AML-193 (cell line): ENCODE measurements at places on chromosomes 7 and 10.

- DNase-seq: peak; percentile 97
These were observed 9.6 kb downstream of the KAZALD1 start for GRCh38 chr10:101071267-101071884.

DNA sequence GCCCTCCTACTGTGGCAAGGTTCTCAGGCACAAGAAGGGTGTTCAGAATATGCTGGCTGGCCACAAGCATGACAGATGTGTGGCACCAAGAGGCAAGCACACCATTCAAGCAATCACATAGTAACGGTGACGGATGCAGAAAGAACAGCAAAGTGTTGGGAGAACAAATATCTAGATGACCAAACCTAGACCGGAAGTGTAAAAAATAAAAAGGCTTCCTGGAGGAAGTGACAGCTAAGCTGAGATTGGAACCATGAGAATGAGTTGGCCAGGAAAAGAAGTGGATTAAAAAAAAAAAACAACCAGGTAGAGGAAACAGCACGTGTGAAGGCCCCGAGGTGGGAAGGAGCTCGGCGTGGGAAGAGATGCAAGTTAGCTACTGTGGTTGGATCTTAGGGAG, 22.0 kb downstream of the GHRHR start:
- DNase-seq: no peak

DNA sequence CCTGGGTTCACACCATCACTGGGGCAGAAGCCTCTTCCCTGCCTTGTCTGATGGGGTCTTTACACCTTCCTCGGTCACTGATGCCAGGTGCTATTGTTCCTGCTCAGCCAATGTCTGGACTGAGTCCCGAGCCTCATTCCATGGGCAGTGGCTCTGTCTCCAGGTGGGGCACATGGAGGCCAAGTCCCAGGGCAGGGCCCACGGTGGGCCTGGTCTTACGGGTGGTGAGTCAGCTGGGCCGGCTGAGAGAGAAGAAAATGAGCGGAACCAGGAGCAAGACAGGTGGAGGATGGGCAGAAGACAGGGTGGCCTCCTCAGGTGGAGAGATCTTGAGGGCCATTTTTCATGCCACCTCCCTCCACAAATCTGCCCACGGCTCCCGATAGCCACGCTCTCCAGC, 131.7 kb upstream of the FAM20C start:
- no peak for DNase-seq

DNA sequence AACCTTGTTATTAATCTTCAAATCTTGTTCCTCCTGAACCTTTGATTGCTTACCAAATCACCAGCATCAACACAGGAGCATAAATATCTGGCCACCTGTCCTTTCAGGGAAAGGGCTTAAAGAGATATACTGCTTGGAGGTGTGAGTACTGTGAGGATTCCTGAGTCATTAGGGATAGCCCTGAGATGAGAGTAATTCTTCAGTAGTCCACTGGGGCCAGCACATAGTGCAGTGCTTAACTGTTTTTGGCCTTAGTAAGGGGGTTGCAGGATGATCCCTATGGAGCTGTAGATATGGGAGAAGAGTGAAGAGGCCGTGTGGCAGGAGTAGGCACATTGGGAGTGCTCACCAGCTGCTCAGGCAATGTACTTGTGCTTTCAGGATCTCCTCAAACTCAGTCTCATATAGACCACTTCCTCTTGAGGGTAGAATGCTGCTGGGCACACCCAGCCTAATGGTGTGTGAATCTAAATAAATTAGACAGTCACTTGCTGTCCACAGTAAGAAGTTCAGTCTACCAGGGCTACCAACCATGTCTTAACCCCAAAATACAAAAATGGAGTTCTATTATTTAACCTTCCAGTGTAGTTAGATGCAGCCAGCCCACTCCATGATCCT, 26.5 kb upstream of the GPR141 start:
- DNase-seq: no peak

DNA sequence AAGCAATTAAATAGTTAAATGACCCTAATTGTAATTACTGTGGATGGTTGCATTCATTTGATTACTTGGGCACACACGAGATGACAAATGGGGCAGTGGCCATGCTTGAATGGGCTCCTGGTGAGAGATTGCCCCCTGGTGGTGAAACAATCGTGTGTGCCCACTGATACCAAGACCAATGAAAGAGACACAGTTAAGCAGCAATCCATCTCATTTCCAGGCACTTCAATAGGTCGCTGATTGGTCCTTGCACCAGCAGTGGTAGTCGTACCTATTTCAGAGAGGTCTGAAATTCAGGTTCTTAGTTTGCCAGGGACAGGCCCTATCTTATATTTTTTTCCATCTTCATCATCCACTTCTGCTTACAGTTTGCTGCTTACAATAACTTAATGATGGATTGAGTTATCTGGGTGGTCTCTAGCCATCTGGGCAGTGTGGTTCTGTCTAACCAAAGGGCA, 8.3 kb downstream of the PCBD1 start:
- peak; percentile 58 for DNase-seq

- DNase-seq: no peak
These were observed 707 bp upstream of the GHITM start for GRCh38 chr10:84138478-84139125.

DNA sequence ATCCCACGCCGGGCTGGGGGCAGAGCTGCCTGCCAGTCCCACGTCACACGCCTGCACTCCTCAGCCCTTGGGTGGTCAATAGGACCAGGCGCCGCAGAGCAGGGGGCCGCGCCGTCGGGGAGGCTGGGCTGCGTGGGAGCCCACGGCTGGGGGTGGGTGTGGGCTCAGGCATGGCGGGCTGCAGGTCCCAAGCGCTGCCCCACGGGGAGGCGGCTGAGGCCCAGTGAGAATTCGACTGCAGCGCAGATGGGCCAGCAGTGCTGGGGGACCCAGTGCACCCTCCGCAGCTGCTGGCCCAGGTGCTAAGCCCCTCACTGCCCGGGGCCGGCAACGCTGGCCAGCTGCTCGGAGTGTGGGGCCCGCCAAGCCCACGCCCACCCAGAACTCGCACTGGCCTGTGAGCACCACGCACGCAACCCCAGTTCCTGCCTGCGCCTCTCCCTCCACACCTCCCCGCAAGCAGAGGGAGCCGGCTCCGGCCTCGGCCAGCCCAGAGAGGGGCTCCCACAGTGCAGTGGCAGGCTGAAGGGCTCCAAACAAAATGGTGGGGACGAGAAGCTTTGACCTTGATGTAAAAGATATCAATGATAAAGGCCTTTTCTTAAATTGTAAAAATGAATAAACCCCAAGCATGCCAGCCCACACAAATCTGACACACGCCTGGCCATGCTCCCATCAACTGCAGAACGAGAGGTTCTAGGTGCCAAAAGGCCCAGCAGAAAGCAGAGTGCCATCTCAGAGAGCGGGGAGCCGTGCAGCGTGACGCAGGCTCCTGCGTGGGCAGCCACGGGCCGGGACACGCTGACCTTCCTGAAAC, 255.5 kb downstream of the MAD1L1 start:
- DNase-seq: no peak

DNA sequence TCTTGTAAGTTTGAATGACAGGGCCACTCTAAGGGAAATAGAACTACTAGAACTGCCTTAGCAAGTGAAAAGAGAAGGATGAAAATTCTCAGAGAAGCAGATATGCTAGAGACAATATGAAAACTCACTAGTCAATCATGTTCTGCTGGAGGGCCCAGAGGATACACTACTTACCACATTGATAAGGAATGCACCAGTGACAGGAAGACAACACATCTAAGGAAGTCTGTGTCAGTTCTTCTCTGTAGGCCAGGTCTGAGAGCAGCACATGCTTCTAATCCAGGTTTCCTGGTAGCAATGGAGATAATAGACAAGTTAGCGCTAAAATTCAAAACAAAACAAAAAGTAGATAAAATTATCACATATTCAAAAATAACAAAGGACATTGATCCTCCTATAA, 235.2 kb upstream of the AKR1E2 start:
- no peak for DNase-seq

- no peak for DNase-seq
These were observed 1.5 kb downstream of the SUN1 start for GRCh38 chr7:833601-834258.

GRCh38 chr7:120014925-120015465, 258.0 kb upstream of the KCND2 start:
- no peak for DNase-seq

GRCh38 chr7:19442016-19442785, 266.6 kb downstream of the POLR1F start:
- peak; percentile 2 for DNase-seq

DNA sequence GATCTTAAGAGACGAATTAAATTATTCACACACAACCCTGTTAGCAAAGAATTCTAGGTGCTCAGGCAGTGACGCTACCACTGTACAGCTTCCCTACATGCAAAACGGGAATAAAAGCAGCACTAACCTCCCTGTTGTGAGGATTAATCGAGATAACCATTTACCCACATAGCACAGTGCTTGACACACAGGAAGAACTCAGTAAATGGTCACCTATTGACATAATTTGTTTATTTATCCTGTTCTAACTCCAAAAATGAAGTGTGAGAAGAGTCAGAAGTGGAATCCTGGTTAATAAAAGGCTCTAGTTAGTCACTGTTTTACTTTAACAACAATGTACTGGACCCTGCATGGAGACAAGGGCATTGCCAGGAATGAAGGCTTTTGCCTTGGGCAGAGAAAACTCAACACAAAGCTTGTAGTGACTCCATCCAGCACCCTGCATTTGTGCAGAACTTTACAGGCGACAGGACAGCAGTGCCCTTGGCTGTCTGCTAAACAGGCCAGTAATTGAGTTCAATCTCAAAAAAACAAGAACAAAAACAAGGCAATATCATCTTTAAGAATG, 103.8 kb downstream of the SORBS1 start:
- no peak for DNase-seq

GRCh38 chr7:107971613-107972012, 31.3 kb downstream of the LAMB1 start:
- DNase-seq: no peak

GRCh38 chr7:98621573-98622482, 4.7 kb downstream of the NPTX2 start:
- no peak for DNase-seq
